Epithelial cell of esophagus (primary cell): ENCODE measurements at places on chromosomes 1 and 21.
A peak's percentile ranks its signal among the peaks of the same experiment; 100 is the strongest.

DNA sequence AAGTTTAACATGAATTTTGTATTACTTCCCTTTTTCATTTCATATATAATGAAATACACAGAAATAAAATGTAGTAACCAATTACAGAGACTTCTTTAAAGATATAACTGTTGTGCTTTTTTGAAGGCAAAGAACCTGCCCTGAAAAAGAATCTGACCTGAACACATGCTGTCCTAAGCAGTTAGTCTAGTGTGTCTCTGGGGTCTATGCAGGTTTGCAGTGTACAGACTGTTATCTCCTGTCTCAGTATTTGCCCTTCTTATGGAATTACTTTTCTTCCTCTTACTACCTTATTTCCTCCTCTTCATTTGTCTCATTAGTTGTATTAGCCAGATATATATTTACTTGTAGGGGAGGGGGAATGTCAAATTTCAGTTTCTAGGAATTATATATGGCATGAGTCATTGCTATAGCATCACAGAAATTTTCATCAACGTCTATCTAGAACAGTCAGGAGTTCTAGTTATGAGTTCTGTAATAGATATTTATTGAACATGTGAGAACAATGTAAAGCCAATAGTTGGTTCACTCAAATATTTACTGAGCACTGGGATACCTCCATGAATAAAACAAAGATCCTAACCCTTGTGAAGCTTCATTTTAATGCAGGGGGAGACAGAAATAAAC is 28.4 kb upstream of the PLEKHO1 start:
- peak; percentile 3 for DNase-seq

- DNase-seq, result peak; percentile 73
Measured at GRCh38 chr21:34690041-34690792, 21.4 kb downstream of the CLIC6 start.

- DNase-seq, result no peak
Measured at GRCh38 chr1:42336978-42337377, 1.9 kb upstream of the FOXJ3 start.

DNA sequence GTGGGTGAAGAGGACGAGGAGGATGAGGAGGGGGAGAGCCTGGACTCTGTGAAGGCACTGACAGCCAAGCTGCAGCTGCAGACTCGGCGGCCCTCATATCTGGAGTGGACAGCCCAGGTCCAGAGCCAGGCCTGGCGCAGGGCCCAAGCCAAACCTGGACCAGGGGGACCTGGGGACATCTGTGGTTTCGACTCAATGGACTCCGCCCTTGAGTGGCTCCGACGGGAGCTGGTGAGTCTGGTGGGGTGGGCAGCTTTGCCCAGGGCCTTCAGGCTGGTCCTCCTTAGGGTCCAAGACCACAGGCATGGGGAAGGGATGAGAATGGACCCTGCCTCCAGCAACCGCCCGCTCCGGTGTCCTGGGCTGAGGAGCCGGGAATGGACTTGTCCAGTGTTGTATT is 430 bp downstream of the FAM167B start:
- DNase-seq, result no peak

DNA sequence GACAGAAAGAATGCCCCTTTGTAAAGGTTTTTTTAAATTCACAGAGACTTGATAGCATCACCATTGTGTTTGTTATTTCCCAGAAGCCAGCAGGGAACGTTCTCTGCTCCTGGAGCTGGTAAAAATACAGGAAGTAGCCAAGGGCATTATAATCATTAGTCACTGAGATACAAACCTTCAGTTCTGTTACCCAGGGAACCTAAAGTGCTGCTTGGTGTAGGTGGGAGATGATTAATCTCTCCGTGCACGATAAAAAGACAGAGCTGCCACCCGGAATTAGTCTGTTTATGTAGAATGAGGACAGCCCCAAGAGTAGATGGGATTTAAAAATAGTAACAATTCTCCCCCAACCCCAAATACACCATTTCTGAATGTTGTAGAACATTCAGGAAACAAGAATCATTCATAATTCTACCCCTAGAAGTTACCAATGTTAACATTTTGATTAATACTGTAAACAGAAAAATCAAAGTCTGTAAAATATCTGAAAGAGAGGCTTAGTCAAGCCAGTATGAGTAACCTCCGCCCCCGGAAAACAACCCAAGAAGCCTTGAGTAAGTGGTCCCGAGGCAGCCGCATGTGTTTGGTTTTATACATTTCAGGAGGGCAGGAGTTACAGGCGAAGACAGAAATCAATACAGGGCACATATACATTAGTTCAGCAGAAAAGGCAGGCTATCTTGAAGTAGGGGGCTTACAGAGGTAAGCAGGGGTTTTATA is 45.3 kb upstream of the CTBS start:
- DNase-seq, result peak; percentile 87

DNA sequence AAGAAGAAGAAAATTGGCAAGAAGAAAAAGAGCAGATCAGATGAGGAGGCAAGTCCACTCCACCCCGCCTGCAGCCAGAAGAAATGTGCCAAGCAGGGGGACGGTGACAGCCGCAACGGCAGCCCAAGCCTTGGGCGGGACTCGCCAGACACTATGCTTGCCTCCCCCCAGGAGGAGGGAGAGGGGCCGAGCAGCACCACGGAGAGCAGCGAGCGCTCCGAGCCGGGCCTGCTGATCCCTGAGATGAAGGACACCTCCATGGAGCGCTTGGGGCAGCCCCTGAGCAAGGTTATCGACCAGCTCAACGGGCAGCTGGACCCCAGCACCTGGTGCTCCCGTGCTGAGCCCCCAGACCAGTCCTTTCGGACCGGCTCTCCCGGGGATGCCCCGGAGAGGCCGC is 9.0 kb upstream of the SLC25A34 start:
- DNase-seq, result no peak

DNA sequence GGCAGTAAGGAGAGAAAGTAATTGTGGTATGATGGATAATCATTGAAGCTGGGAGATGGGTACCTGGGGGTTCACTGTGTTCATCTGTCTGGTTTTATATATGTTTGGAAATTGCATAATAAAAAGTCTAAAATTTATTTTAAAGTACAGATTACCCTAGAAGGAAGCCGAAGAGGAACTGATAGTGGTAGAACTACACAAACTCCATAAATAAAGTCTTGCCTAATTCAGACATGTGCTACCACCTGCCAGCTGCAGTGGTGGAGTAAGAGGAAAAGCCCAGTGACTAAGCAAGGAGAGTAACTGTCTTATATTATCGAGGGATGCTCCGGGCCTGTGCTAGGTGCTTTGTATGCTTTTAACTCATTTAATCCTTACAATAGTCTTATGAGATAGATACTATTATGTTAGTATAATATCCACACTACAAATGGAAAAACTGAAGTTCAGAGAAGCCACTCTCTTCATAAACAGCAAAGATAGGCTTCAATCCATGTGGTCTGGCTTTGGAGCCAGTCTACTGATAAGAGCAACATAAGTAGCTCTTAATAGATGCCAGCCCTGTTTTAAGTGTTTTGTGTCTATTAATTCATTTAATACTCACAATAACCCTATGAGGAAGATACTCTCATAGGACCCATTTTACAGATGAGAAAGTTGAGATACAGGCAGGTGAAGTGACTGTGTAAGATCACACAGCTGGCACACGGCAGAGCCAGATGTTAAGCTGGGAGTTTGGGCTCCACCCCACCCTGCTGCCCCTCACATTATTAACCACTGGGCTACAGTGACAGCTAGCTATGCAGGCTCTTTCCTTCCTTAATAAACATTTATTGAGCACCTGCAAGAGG is 56.8 kb upstream of the HNRNPU start:
- DNase-seq, result no peak

DNA sequence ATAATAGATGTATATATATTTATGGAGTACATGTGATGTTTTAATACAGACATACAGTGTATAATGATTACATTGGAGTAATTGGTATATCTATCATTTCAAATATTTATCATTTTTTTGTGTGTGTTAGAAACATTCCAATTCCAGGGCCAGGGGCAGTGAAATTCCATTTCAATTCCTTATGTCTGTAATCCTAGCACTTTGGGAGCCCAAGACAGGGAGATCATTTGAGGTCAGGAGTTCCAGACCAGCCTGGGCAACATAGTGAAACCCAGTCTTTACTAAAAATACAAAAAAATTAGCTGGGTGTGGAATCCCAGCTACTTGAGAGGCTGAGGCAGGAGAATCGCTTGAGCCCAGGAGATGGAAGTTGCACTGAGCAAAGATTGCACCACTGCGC is 30.4 kb upstream of the PDC start:
- DNase-seq, result no peak
